ENCODE measurements at places on chromosomes 4 and X. TPM values are rescaled to one million over a fixed set of nuclear protein-coding genes. Genes with fewer than 3 reads are reported as not detected.
A peak's percentile ranks its signal among the peaks of the same experiment; 100 is the strongest.

Gene BMX
- not detected for total RNA-seq

DNA sequence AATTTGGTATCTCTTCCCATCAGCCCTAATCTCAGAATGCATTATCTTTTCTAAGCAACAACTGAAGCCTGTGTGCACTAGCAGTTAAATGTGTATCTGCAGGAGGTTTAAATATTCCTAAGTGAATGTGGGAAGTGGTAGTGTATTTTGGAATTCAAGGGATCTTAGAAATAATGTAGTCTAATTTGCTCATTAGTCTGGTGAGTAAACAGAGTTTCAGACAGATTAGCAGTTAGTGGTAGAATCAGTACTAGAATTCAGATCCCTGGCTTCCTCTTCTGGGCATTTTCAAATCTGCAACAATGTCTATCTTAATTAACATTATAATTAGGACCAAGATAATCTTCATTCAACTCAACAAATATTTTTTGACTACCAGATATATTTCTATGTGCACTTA lies 11.7 kb upstream of the CXCL2 start:
- no peak for DNase-seq

- DNase-seq: no peak
Measured at GRCh38 chr4:35754047-35754446, 490.3 kb downstream of the ARAP2 start.

Gene SAT1
- 368 TPM for total RNA-seq

GRCh38 chrX:124388562-124388961 lies 42.2 kb downstream of the SH2D1A start:
- DNase-seq: no peak

Gene FRAS1
- total RNA-seq: not detected

DNA sequence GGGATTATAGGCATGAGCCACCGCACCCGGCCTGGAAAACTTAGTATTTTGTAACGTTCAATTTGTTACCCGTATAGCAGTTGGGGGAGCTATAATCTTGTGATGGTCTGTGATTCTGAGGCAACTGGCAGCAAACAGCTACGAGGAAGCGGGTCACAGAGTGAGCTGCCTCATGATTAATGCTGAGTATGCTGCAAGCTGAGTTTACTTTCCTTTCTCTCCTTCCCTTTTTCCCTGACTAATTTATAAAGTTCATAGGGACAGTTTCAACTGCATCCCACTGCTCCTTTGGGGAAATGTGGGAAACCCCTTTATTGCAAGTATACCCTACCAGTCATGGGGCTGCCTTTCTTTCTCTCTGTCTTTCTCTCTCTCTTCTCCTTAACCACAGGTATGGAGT lies 17.7 kb upstream of the ELOVL6 start:
- DNase-seq: no peak

GRCh38 chrX:55697381-55697780 lies 20.2 kb upstream of the RRAGB start:
- DNase-seq: no peak

- DNase-seq: no peak
Measured at GRCh38 chr4:180105362-180105761, 2137.8 kb upstream of the TENM3 start.

- no peak for DNase-seq
Measured at GRCh38 chr4:88012647-88013046, 5.2 kb downstream of the PKD2 start.

Gene TMPRSS11D
- total RNA-seq: not detected

- no peak for DNase-seq
Measured at GRCh38 chr4:122762520-122762919, 30.0 kb downstream of the BBS12 start.

- DNase-seq: no peak
Measured at GRCh38 chr4:106344647-106344970, 24.0 kb downstream of the GIMD1 start.

DNA sequence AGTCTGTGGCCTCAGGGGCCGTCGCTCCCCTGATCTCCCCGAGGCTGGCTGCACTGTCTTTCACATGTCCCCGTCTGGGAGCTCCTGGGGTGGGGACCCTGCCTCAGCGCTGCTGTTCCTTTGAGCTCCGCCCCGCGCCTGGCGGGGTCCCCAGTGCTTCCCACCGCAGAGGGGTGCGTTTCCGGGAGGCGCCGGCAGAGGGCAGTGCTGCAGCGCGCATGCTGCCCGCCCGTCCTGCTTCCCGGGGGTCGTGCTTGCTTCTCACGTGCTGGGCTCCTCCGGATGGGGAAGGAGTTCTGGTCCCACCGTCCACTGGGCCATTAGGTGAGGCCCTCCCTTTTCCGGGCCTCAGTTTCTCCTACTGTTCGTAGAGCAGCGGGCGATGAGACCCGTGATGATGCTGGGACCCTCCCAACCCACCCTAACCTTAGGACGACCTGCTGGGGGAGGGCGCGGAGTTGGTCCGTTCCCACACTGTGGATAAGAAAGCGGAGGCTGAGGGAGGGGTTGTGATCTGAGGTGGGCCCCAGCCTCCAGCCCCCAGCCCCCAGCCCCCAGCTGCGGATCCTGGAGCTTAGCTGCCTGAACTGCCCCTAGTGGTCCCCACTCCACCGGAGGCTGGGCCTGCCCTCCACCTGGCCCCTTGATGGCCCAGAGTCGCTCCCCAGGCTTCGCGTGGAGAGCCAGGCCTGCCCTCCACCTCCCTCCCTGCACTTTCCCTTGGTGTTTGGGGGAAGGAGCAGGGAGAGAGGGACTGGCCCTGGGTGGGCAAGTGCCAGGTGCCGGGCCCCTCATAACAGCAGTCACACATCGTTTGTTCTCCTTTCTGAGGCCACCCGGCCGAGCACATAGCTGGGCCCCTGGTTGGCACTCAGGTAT lies 15.3 kb downstream of the CPZ start:
- peak; percentile 23 for DNase-seq

- no peak for DNase-seq
Measured at GRCh38 chr4:144442713-144443112, 203.2 kb upstream of the HHIP start.

- no peak for DNase-seq
Measured at GRCh38 chrX:151713849-151714248, 2.0 kb upstream of the FATE1 start.

DNA sequence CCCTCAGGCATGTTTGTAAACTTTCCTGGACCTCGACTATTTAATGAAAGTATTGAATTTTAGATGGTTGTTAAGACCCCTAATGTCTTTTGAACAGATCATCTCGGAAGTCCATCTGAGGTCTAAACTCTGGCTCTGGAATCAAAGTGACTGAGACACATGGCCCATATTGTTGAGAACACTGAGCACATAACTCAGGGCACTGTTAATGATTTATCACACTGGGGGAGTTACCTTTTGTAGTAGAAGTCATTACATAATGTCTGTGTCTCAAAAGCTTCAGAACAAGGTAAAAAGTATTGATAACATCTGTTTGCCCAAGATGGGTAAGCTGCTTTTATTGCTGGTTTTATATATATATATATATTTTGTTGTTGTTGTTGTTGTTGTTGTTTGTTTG lies 103.4 kb upstream of the HS3ST1 start:
- DNase-seq: no peak

All from T-helper 17 cell (primary cell).